NT2/D1 (cell line): ENCODE measurements at places on chromosomes 3 and 15.

DNA sequence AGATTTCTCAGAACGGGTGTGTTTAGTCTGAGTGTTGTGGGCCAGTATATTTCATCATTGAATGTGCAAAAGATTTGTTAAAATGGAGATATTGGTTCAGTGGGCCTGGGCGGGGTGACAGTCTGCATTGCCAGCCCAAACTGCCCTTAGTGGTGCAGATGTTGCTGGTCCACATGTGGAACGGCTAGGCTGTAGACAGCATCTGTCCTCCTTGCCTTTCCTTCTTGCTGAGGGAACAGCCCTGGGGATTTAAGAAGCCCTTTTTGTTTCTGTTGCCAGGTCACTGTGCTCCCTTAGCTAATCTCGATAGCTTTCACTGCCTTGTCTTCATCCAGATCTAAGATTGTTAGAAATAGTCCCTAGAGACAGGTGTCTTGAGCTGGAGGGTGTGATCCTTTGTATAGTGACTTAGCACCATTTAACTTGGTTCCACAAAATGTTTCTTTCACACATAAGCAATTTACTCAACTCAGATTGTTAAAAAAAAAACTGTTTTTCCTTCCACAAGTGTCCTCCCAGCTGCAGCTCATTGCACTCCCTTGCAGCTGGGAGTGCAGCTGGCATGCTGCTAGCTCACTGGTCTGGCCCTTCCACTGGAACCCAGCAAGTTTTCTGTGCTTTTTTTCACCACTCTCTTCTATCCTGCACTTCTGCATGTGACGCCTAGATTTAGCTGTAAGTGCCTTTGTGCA, 37.5 kb downstream of the GAP43 start:
- DNase-seq = no peak

DNA sequence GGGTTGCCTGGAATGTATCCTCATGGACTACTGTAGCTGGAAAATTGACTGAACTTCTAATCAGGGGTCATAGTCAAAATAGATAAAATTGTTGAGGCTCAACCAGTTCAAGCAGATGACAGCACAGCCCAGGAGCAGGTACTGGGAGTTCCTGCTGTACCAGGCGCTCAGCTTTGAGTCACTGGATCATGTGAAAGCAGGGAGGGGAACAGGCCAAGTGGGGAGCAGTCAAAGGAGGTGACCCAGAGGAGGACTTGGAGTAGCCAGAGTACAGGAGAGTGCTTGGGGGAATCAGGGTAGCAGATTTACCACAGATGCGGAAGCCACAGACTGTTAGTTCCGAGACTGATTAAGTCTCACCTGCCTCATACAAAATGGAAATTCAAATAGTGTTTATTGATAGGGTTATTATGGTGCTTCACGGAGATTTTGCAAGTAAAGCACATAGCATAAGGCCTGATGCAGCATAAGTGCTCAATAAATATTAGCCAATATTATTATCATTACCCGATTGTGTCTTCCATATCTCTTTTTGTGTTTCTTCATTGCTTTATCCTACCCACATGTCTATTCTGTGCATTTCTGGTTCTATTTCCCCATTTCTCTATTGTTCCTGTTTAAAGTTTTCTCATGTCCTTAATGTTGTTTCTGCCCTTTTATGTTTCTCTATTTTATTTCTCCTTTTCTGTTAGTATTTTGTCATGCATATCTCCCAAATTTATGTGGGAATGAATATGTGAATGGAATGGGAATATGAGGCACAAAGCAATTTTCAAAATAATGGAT, 369.2 kb upstream of the MCTP2 start:
- no peak for DNase-seq

DNA sequence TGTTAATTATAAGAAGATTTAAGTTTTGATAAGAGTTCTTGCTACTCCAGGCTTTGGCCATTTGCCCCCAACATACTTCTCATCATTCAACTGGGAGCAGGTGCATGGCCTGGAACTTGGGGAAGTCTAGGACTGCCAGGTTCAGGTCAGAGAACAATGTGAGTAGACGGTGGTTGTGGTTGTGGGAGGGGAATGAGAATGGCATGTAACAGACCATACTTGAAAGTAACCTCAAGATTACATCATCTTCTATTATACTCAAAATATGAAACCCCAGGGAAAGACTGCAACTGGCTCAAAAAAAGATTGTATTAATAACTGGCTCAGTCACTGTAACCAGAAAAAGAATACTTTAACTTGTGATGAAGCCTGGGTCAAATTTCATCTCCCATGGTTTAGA, 364.9 kb upstream of the DPPA4 start:
- no peak for DNase-seq

DNA sequence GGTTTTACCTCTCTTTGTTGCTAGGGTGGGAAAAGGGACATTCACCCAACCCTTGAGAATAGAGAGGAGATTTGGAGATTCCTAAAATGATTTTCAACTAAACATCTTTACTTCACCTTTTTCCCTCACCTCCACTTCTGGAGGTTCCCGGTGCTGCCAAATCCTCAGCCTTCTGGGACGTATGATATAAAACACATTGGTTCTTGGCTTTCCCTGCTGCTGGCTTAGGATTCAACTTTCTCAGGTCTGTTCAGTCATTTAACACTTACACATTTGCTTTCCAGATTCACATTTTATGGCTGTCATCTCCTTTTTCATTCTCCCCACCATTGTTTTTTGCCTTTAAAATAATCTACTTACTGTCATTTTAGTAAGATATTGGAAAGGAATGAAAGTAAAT, 106.6 kb downstream of the PIK3R4 start:
- DNase-seq = no peak

DNA sequence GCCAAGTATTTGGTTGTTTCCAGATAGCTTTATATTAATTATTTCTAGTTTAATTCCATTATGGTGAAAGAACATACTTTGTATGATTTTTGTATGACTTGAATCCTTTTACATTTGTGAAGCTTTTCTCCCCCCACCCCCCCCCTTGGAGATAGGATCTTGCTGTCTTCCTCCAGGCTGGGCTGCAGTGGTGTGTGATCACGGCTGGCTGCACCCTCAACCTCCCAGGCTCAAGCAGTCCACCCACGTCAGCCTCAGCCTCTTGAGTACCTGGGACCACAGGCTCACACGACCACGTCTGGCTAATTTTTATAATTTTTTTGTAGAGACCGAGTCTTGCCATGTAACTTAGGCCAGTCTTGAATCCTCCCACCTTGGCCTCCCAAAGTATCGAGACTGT, 29.5 kb downstream of the ARL8B start:
- DNase-seq = no peak

- no peak for DNase-seq
Observed at GRCh38 chr3:132784502-132785025, 62.4 kb upstream of the NPHP3 start.

DNA sequence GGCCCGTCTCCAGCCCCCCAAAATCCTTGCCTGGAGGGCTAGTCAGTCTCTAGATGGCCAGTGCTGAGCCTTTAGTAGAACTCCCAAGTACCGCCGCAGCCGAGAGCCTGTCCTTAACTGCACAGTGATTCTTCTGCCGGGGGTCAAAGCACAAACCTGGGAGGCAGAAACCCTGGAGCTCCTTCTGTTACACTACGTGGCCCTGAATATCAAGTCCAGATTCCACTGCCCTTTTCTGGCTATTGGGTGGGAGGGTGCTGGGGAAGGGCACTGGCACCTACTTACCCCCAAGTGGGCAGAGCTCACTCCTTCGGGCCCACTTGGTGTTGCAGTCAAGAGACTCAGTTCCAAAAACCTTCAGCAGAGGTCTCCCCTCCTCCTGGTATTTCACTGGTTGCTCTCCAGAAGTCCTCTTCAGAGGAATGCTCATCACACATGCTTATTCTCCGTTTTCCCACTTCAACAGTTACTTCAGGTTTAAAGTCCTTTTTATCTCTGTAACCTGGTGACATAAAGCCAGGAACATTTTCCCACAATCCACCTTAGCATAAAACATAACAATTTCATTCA, 10.8 kb downstream of the PDHB start:
- DNase-seq = no peak

GRCh38 chr15:78000091-78000926, 77.2 kb downstream of the TBC1D2B start:
- DNase-seq = peak; percentile 73

- DNase-seq = no peak
Observed at GRCh38 chr3:129001101-129001805, at the start of gene EFCC1. Gene EFCC1 (plus strand): TSS chr3:129001304. CDS start chr3:129001629, 325 bp downstream.

DNA sequence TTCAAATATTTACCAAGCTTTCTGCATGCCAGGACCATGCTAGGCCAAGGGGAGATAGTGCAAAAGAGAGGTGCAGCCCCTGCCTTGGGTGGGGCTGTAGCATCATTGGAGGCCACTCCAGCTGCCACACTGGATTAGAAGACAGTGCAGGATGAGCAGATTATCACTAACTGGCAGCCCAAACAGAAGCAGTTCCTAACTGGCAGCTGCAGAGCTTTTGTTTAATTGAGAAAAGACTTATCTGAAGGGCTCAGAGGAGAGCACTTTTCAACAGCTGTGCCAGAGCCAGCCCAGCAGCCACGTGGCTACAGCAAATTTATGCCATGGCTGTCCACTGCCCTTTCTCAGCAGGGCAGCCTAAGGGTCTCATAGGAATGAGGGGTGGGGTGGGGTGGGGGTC, 13.5 kb upstream of the ACSBG1 start:
- DNase-seq = no peak

- DNase-seq = no peak
Observed at GRCh38 chr3:128012050-128012449, 40.2 kb upstream of the SEC61A1 start.

DNA sequence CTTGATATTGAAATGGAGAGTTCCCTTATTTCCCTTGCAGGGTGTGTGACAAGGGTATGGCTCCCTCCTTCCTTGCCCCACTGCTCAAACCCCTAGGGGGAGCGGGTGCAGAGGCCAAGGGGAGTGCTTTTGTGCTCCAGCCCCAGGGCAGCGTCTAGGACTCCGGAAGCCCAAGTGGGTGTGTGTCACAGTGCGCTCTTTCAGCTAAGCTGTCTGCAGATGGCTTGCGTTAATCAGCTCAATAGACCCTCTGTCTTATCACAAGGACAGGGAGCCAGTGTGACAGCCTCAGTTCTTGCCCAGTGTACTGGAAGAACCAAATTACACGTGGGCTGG, 523.6 kb upstream of the LMCD1 start:
- no peak for DNase-seq

- DNase-seq = no peak
Observed at GRCh38 chr3:190197346-190197763, 76.7 kb upstream of the P3H2 start.

- DNase-seq = no peak
Observed at GRCh38 chr15:63339006-63339766, 42.5 kb downstream of the CA12 start.

GRCh38 chr3:131453533-131453932, 49.2 kb downstream of the MRPL3 start:
- no peak for DNase-seq

DNA sequence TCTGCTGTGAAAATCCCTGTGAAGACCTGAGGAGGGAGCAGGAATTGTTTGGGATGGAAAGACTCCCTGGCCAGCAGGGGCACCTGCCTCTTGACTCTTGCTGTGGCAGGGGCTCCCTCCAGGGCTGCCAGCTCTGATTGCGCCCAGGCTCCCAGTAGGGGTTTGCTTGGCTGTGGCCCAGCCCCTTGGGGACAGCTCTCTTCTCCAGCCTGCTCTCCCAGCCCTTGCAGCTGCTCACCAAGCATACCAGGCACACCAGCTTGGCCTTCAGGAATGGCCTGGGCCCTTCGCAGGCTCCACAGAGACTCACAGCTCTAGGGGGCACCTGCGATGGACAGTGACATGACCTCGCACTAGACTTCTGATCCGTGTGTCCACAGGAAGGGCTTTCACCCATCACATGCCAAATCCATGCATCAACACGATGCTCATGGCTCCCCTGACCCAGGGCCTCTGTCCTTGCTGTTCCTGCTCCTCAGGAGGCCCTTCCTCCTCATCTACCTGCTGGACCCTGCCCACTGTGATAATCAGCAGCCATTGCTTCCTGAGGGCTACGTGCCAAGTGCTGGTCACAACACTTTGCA, 61.8 kb downstream of the SCN5A start:
- no peak for DNase-seq

- DNase-seq = no peak
Observed at GRCh38 chr3:14406336-14406735, 3.9 kb downstream of the SLC6A6 start.

- no peak for DNase-seq
Observed at GRCh38 chr3:135922903-135923250, 42.7 kb upstream of the PPP2R3A start.

- DNase-seq = no peak
Observed at GRCh38 chr3:71316066-71316777, 267.3 kb downstream of the FOXP1 start.

DNA sequence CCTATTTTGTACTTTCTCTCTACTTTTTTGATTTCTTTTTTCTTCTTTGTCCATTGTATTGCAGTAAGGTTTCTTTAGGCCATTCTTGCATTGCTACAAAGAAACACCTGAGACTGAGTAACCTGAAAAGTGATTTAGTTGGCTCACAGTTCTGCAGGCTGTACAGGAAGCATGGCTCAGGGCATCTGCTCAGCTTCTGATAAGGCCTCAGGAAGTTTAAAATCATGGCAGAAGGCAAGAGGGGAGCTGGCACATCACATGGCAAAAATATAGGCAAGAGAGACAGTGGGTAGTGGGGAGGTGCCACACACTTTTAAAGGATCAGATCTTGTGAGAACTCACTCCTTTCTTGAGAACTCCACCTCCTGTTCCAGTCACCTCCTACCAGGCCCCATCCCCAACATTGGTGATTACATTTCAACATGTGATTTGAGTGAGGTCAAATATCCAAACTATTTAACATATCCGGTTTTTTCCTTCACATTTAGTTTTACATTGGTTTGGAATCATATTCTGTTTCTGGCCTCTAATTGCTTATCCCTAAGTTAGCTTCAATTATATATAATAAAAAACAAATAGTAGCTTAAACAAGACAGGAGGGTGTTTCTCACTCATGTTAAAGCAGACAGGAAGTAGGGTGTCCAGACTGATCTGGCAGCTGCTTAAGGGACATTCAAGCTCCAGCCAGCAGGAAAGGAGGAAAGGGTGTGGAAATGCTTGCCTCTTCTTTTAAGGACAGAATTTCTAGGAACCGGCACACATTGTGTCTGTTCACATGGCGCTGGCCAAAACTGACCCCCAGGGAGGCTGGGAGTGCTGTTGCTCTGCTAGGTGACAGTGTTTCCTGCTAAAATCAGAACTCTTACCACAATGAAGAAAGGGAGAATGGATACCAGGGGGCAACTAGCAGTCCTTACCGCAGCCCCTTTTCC, 28.8 kb upstream of the SKOR1 start:
- DNase-seq = no peak

GRCh38 chr3:38601956-38602550, 47.4 kb downstream of the SCN5A start:
- DNase-seq = peak; percentile 49

- DNase-seq = no peak
Observed at GRCh38 chr15:68038246-68038645, 15.9 kb upstream of the PIAS1 start.

- DNase-seq = no peak
Observed at GRCh38 chr15:98381446-98381845, 266.9 kb upstream of the IGF1R start.

DNA sequence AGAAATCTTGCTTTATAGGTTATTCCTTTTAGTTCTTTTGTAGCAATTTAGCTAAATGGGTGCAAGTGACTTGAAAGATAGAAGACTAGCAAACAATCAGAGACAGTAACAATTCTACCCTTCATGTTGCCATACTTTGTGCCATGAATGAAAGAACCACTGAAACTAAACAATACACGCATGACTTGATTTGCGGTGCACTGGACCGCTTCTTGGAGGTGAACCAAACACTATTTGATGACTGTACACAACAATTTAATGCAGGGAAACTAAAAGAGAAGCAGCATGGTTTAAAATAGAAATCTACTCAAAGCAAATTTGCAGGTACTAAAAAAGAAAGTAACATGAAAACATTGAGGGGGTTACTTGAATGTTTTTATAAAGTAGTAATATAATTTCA, 331.0 kb upstream of the RARB start:
- DNase-seq = no peak

GRCh38 chr3:139260793-139261736, 82.8 kb upstream of the MRPS22 start:
- no peak for DNase-seq
